ENCODE measurements at places on chromosomes 11 and 22.

GRCh38 chr11:29317694-29318093, 699.1 kb downstream of the KCNA4 start:
- no peak for DNase-seq

- no peak for DNase-seq
Observed at GRCh38 chr11:44525473-44526252, 39.8 kb upstream of the CD82 start.

DNA sequence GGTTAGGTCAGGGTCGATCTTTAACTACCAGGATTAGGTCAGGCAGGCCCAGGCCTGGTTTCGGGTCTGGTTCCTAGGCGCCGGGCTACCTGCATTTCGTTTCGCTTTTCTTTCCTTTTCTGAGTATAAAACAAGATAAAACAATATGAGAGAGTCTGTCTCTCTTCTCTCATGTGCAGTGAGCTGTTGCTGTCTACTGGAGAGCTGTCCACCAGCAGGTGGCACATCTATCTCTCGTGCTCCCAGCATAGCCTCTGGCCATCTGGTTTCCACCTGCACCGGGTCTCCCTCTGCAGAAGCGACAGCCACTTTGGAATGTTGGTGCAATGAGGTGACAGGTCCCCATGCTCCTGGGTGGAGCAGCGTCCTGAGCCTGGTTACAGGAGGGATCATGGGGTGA, 27.6 kb downstream of the RIBC2 start:
- peak; percentile 74 for DNase-seq

DNA sequence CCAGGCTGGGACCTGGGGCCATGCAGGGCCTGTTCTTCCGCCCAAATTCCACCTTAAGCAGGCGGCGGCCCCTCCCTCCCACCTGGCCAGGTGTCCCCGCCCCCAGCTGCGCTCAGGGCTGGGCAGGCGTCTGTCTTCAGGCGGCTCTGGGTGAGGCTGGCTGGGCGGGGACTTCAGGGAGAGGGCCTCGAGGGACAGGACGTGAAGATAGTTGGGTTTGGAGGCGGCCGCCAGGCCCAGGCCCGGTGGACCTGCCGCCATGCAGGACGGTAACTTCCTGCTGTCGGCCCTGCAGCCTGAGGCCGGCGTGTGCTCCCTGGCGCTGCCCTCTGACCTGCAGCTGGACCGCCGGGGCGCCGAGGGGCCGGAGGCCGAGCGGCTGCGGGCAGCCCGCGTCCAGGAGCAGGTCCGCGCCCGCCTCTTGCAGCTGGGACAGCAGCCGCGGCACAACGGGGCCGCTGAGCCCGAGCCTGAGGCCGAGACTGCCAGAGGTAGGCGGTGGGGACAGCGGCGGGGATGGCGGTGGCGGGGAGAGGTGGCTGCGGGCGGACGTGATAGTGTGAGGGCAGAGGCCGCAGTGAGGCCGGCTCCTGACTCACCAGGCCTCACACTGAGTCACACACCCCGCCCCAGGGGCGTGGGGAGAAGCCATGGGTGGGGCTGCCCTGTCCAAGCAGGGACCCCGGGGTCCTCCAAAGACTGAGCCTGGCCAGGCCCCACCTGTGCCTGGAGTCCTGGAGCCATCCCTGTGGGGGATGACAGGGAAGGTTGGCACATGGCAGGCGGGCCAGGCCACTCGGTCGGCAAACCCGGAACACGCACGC, at the start of gene PKP3:
PKP3 (plus strand) TSS at position 176 of the 824 bp plus-strand sequence; CDS start at position 260, 84 bp downstream.
- peak; percentile 91 for DNase-seq

- no peak for DNase-seq
Observed at GRCh38 chr11:74035264-74035663, 26.4 kb upstream of the UCP3 start.

- peak; percentile 73 for DNase-seq
Observed at GRCh38 chr11:1494650-1495049, 8.1 kb upstream of the MOB2 start.

DNA sequence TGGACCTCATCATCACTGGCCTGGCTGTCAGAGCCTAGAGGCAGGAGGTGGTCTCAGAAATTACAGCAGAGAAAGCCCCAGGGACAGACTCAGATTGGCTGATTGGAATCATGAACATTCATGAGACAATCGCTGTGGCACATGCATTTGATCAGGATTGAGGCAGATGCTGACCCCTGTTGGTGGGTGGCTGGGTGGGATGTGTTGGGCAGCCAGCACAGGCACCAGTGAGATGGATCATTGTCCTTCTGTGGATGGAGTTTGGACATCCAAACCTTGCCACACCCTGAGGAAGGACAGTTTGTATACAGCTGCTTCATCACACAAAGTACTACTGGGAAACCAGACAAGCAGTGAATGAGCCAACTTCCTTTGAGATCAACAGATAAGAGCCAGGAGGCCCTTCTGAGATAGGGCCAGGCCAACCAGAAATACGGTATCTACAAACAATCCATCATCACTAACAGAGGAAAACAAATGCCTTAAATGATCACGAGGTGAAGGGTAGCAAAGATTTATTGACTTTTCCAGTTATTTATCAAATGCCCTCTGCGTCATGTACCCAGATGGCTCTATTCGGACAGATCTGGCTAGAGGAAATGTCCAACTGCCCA, 17.3 kb downstream of the COMMD9 start:
- no peak for DNase-seq

DNA sequence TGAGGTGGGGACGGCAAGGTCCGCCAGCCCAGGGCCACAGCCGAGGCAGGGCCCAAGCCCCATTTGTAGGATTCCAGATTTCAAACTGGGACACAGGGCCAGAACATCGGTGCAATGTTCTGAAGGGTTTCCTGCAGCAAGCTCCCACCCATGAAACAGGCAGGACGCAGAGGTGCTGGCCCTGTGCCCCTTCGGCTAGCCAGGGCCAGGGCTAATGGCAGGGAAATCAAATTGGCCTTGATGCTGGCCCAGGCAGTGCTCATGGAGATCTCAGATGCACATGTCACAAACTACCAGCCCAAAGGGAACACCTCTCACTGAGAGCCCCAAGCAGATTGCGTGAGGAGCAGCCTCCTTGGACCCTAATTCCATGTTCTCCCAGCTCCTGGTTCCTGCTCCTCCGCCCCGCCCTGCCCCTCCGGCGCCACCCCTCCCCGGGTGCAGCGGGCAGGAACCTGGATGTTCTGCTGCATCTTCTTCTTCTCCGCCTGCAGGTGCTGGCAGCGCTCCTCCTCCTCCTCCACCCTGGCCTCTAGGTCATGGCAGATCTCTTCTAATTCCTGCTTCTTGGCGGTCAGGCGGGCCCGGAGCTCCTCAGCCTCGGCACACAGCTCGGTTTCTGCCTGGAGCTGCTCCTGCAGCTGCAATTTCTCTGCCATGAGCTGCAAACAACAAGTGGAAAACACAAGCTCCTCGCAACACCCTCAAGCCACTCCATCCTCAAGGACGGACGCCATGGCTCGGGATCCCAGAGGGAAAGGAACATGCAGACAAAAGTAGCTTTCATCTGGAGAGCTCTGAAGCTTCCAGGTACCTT, 47.7 kb downstream of the APOL1 start:
- DNase-seq: no peak

GRCh38 chr11:86181379-86181778, 63.2 kb upstream of the EED start:
- DNase-seq: no peak

GRCh38 chr11:12727563-12728211, 53.5 kb downstream of the TEAD1 start:
- DNase-seq: no peak

GRCh38 chr22:17639247-17639741, 737 bp downstream of the BCL2L13 start:
- DNase-seq: peak; percentile 59

DNA sequence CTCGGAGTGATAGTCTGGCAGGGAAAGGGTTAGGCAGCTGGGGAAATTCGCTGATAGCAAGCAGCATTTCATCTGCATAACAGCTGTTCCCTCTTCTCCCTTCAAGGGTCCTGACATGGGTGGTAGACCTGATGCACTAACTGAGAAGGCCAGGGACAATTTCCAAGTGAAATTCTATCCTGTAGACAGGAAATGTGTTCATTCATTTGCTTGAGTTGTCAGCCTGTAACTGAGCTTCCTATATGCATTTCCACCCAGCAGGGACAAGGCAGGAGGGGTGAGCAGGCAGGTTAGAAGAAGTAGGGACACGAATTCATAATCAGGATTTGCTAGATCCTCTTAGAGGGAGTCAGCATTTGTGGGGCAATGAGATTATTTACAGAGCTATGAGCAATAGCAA, 154.3 kb upstream of the NCAM1 start:
- no peak for DNase-seq

- no peak for DNase-seq
Observed at GRCh38 chr11:11408436-11409221, 55.6 kb upstream of the CSNK2A3 start.

GRCh38 chr11:61353131-61354067, 8.3 kb downstream of the CYB561A3 start:
- DNase-seq: no peak

DNA sequence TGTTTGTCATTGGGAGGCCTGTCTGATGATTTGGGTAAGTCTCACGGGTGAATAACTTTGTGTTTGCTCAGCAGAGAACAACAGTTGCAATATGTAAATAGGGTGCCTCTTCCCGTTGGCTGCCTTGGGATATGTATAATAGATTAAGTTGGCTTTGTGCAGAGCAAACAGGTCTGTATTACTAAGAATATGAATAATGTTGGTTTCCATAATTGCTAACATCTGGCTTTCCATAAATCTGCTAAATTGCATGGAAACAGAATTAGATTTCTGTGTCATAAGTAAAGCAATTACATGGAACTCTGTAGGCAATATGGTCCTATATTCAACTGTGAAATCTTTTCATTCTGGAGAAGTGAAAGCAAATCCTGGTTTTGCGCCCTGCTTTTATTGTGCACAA, 636.0 kb upstream of the ANO5 start:
- no peak for DNase-seq

GRCh38 chr11:75700940-75701339, 16.7 kb upstream of the MOGAT2 start:
- no peak for DNase-seq

DNA sequence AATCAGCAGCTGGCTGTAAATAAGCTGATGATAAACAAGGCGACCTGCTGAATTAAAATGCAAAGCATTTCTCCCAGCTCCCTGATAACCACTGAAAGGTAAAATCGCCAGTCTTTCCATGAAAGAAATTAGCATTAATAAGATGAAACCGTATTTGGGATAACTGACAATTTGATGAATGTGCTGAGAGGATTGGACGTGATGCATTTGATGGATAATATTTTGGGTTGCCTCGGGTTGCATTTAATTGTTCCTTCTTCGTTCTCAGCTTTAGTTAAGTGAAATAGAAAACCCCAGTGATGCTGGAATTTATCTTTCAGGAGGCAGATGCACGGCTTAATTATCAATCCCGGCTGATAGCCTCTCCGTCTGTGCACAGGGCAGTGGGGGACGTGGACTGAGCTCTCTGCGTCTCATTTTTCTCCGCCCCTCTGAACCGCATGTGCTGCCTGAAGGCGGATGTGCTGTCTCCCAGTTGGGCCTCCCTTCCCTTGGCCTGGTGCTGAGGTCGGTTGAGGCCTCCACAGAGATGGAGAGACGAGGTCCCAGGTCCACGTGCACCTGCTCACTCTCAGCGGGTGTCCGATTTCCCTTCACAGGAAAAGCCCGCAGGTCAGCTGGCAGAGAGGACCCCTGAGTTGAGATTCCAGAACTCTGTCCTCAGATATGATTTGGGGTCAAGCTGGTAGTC, 846.2 kb downstream of the BRD1 start:
- DNase-seq: no peak

DNA sequence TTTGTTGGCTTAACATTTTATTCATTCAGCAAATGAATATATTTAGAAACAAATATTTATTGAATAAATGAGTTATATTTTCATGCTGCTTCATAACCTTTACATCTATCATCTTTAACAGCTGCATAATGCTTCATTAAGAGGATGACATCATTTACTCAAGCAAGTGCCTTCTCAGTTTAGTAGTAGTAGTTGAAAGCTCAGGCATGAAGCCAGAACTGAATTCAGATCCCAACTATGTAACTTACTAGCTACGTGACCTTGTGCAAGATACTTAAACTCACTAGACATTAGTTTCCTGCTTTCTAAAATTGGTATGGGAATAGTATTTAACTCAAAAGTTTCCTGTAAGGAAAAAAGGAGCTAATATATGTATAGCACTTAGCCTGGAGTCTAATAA, 90.3 kb downstream of the TMPRSS5 start:
- DNase-seq: no peak

DNA sequence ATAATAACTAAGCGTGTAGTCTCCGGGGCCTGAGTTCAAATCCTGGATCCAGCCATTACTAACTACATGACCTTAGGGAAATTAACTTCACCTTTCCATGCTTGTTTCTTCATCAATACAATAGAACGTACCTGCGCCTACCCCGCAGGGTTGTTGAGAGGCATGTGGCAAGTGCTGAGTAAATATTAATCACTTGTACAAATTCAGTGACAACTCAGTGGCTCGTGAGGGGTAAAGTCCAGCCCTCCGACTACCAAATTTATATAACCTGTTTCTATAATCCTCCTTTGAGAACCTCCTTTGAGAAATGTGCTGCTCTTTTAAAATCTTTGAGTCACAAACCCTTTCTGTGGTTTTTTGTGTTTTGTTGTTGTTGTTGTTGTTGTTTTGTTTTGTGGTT, 49.8 kb downstream of the FEZ1 start:
- no peak for DNase-seq

GRCh38 chr22:44045145-44045544, 21.0 kb downstream of the PARVB start:
- no peak for DNase-seq

- DNase-seq: no peak
Observed at GRCh38 chr22:46636221-46637002, 16.2 kb downstream of the GRAMD4 start.

- DNase-seq: no peak
Observed at GRCh38 chr22:38163844-38164550, 17.6 kb downstream of the PLA2G6 start.

- no peak for DNase-seq
Observed at GRCh38 chr11:6200975-6201374, 2.0 kb downstream of the OR52W1 start.

DNA sequence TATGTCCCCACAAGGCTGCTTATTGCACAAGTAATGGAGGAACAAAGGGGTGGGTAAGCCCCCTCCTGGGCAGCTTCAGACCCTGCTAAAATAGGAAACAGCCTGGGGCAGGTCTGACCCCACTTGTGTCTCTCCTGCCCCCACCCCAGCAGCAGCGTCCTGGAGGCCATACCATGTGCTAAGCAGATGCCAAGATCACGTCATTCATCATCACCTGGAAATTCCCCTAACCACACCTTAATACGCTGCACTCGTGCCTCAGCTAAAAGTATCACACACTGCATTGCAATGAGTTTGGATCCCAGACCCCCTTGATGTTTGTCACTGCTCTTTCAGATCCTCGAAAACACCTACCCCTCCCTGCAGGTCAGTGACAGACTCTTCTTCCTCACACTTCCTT, 27.8 kb upstream of the GGTLC2 start:
- DNase-seq: no peak
